ENCODE measurements at places on chromosomes 4 and X.

GRCh38 chrX:151870602-151871001 is 42.1 kb upstream of the MAGEA4 start:
- DNase-seq, result no peak

DNA sequence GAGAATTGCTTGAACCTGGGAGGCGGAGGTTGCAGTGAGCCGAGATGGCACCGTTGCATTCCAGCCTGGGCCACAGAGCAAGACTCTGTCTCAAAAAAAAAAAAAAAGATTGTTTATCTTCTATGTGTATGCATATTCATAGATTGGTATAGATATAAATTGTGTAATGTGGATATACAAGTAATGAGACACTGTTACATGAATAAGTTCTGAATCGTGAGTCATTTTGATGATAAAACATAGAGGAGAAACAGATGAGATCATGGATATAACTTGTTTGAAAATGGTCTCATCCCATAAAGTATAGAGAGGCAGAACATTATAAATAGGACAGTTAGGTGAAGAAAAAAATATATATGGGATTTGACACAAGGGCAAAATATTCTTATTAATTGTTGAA is 628.0 kb downstream of the IL1RAPL1 start:
- DNase-seq, result no peak

GRCh38 chr4:161178310-161178709 is 985.5 kb downstream of the FSTL5 start:
- no peak for DNase-seq

GRCh38 chr4:82784681-82785610 is 13.7 kb downstream of the SCD5 start:
- no peak for DNase-seq

DNA sequence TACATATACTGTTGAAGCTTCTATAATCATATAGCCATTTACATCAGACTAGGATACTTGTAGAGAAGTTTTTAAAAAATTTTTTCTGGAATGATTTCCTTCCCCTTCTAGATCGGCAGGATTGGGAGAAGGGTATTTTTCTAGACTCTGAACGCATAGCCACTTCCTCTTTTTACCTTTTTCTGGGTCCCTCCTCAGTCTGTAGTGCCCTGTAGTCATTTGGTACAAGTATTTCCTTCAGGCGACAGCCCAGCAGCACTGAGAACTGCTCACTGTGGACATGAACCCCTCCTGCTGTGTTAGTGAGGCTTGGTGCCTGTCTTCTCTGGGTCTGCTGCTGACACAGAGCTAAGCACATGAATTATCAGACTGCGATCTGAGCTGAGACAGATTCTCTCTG is 255.4 kb downstream of the ARHGAP10 start:
- no peak for DNase-seq

GRCh38 chr4:6779667-6780565 is 2.6 kb upstream of the KIAA0232 start:
- no peak for DNase-seq

GRCh38 chr4:63296773-63297172 is 1112.5 kb downstream of the TECRL start:
- no peak for DNase-seq

DNA sequence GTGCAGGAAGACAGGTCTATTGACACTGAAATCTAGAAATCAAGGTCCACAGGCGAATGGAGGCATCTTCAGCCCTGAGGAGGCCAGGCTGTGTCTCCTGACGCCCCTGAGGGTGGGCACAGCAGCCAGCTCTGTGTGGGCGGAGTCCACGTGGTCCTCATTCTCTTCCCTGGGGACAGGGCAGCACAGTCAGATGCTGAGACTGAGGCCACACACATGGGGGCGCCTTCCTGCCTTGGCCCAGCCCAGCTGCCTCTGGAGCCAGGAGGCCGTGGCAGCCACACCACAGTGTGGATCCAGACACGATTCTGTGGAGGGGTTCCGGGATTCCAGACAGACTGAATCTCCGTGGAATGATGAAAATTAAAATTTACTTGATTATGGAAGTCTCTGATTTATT is 20.8 kb downstream of the FGFR3 start:
- no peak for DNase-seq

DNA sequence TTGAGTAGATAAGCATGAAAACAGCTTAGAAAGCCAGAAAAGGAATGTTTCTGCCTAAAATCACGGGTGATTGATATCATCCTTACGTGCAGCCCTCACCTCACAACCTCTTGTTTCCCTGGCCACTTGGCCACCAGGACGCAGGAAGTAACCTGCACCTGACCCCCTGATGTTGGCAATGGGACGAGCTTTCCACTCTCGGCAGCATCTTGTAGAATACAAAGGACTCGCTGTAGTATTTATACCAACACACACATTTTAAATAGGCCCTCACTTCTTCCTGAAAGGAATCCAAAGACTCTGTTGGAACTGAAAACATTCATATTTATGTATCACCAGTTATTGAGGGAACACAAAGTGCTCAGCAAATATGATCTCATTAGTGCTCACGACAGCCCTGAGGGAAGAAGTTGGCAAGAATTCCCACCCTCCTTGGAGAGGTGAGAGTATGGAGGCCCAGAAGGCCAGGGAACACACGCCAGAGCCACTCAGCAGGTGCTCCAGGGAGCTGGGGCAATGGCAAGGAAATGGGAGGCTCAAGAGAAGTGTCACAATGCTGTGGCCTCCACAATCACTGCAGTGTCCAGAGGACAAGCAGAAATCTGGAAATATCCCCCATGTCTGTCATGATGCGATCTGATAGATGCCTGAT is 103.3 kb upstream of the KIT start:
- DNase-seq, result no peak

- no peak for DNase-seq
These were observed 434.2 kb upstream of the AMOT start for GRCh38 chrX:113274791-113275190.

GRCh38 chr4:26510334-26510964 is 20.2 kb upstream of the CCKAR start:
- no peak for DNase-seq

GRCh38 chr4:124958847-124959246 is 246.3 kb upstream of the ANKRD50 start:
- no peak for DNase-seq

GRCh38 chr4:30153427-30153826 is 566.7 kb upstream of the PCDH7 start:
- DNase-seq, result no peak

DNA sequence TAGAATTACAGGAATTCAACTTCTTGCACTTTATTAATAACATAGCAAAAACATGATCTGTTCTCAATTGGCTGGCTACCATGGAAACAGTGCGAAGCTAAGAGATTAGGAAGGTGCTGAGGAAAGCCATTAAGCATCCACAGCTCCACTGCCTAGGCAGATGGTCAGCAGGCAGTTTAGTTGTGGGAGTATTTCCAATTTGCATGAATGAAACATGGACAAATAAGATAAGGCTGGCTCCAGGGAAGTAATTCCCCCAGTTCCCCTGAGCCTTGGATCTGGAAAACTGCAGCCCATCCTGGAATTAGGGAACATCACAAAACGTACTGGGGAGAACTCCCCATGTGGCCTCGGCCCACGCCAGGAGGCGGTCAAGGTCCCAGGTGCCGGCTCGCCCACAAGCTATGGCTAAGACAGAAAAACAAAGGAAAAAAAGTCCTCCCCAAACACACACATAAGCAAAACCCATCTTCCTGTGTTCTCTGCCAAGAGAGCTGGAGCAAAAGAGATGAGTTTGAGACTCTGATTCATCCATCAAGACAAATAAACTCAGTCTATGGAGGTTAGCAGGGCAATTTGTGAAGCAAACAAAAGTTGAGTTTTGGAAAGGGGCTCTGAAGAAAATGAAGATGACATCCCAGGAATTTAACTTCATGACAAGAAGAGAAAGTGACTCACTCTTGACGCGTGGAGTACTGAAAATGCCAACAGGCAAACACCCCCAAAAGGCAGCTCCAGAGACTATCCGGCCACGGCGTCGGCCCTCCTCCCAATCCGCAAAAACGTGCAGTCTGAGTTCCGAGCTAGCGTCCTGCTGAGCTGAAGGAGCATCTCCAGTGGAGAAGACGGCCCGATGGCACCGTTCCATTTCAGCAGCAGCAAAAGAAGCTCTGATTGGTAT is 45.1 kb downstream of the IGFBP7 start:
- no peak for DNase-seq

GRCh38 chr4:85637778-85638177 is 162.8 kb downstream of the ARHGAP24 start:
- DNase-seq, result no peak

- no peak for DNase-seq
These were observed 450.9 kb downstream of the PCDH10 start for GRCh38 chr4:133600008-133600407.

GRCh38 chr4:46955601-46956000 is 37.8 kb downstream of the GABRA4 start:
- DNase-seq, result no peak

DNA sequence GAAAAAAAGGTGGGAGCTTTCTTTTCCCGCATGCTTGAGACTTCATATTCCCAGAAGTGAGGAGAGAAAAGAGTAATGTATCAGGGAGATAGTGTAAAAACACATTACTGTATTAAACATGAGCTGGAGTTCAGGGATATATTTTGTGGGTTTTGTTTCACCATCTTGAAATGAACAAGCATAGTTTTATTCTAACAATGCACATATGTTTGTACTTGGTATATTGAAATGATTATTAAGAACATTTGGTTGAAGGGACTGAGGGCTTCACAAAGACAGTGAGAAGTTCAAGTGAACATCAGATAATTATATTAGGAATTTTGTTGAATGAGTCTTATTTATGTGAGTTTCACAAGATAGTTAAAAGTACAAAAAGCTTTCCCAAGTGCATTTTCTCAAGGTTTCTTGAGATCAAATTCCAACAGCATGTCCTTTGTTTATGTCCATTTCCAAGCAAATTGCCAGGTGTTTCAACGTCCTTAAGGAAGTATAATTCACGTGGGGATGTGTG is 368.8 kb downstream of the ANKRD50 start:
- no peak for DNase-seq

DNA sequence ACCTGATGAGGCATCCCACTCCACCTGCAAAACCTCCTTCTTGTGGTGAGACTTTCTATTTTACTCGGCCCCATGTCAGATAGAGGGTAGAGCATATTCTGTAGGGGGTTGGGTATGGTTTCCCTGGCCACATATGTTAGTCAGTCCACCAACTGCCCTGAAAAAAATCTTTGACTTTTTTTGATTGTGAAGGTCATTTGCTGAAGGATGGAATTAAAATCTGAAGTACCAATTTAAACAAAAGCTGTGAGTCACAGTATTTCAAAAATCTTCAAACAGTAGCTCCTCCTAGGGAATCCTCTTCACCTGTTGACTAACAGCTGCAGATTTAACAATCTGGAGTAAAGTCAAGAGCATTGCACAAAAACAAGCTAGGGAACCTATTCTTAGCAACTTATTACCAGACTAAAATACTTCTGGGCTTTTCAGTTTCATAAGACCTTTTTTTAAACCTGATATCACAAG is 8.0 kb upstream of the CCDC110 start:
- no peak for DNase-seq

- DNase-seq, result no peak
These were observed 6.6 kb upstream of the KCND1 start for GRCh38 chrX:48978226-48978625.

DNA sequence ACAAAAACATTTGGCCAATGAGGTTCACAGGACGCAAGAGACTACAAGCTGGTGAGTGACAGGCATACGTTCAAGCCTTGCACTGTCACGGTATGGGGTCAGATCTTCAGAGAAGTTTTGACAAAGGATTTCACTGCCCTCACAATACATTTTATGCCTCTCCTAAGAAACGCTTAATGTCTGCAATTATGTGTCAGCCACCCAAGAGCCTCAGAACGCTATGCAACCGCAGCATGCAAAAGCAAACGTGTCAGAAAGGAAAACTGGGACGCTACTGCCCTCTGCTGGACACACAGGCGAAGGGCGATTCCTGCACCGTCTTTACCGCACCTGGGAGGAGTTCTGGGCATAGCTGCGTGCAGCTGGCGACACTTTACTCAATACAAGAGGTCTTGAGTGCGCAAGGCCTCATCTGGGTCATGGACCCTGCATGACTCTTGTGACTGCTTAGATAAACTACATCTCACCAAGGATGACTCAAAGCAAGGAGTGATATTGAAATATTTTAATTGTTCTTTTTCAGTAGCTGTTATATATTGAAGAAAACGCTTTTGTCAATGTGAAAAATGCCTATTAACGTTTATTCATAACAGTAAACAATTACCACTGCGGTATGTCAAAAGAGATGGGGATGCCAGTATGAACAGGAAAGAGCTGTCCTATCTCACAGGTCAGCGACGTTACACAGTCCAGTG is 147.6 kb upstream of the FRG1 start:
- peak; percentile 66 for DNase-seq

GRCh38 chr4:86498863-86499166 is 95.3 kb upstream of the PTPN13 start:
- DNase-seq, result no peak

DNA sequence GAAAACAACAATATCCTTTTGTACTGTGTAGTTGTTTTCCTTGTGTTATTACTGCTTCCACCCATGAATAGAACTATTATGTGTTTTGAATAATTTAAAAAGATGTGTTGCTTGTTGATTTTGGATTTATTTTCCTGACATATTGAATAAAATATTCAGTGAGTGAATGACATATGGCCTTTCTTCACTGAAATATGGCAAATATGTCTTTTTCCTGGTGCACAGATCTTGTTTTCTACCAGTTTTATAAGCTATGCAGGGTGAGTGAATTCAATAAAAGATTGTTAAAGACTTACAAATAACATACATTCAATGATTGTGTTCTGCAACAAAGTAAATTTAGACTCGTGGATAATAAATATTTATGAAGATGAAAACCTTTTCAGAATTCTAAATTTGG is 1216.3 kb upstream of the ADGRL3 start:
- no peak for DNase-seq

GRCh38 chr4:8303485-8304281 is 34.1 kb downstream of the HTRA3 start:
- DNase-seq, result no peak

DNA sequence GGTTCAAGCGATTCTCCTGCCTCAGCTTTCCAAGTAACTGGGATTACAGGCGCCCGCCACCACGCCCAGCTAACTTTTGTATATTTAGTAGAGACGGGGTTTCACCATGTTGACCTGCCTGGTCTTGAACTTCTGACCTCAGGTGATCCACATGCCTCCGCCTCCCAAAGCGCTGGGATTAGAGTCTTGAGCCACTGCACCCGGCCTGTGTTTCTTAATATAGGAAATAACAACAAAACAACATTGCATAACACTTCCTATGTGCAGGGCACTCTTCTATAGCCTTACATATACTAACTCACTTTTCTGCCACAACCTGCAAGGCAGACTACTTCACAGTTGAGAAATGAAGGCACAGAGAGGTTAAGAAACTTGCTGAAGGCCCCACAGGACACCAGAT is 12.8 kb upstream of the TMEM131L start:
- no peak for DNase-seq

GRCh38 chrX:70032792-70033191 is 16.9 kb downstream of the AWAT2 start:
- DNase-seq, result no peak

GRCh38 chr4:83890816-83891215 is 354.9 kb downstream of the GPAT3 start:
- no peak for DNase-seq

DNA sequence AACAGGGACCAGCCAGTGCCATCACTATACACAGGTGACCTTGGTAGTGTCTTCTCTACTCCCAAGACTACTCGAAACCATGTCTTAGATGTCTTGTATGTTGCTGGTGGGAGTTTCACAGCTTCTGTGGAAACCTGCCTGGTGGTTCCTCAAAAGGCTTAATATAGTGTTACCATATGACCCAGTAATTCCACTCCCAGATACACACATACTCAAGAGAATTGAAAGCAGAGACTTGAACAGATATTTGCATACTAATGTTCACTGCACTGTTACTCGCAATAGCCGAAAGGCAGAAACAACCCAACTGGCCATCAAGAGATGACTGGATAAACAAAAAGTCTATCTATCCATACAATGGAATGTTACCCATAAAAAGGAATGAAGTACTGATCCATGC is 3.1 kb downstream of the TFDP3 start:
- DNase-seq, result no peak
